GM12892 (cell line): ENCODE measurements at places on chromosomes 16 and 17.

- no peak for DNase-seq
Observed at GRCh38 chr17:76410328-76410965, 26.0 kb downstream of the SPHK1 start.

DNA sequence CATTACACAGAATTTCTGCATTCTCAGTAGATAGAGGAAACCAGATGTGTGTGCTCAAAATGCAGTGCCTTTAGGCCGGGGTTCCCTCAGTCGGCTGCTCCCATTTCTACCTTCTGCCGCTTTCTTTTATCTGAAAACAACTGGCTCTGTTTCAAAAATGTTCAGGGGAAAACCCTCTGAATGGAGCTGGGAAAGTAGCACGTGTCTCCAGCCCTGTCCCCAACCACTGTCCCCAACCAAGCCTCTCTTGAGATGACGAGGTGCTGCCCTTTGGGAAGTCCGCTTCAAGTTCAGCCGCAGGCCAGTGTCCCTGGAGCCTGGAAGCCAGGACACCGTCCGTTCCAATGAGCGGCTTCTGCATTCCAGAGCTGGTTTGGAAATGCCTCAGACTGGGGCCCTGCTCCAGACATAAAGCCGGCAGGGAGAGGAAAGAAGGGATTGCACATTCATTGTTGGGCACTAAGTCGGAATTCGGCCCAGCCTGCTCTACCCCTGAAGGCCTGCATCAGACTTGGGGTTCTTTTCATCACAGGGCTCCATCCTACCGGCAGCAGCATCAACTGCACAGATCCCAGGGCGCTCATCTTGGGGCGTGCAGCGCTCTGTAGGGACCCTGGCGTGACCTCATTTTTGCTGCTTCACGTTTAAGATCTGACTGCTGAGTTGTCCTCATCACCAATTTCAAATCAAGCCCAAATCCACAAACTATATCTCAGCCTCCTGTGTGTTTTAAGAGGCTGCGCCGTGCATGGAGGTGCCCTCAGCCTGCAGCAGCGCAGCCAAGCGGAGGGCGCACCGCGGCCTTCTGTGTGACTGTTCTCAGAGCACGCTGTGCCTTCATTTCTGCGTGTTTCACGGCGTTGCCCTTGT, 111.3 kb downstream of the BANP start:
- no peak for DNase-seq

DNA sequence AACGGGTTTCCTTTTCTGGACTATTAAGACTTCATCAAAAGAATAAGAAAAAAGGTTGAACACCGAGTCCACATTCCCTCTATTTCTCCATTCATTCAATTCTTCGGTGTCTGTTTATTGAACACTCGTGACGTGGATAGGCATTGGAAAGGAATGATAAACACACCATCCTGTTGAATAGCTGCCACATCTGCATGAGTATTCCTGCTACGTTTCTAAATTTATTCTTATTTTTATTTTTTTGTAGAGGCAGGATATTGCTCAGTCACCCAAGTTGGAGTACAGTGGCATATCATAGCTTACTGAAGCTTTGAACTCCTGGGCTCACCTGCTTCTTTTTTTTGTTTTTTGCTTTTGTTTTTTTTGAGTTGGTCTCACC, 80.8 kb upstream of the CIBAR2 start:
- no peak for DNase-seq

- DNase-seq = no peak
Observed at GRCh38 chr16:77408607-77409006, 26.2 kb downstream of the ADAMTS18 start.

DNA sequence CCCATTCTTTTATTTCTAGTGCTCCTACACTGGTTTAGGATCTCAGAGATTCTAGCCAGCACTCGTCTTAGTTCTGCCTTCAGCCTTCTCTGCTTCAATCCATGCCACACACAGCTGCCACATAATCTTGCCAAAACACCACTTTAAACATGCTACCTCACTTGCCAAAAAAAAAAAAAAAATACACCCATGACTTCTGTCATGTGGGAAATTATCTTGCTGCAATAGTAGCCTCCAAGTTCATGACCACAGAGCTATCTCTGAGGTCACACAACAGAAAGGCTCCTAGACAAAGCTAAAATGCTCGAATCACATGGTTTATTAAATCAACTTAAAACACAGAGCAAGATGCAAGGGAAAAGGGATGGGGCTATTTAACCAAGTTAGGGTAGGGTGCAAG, 18.1 kb downstream of the FZD2 start:
- no peak for DNase-seq

DNA sequence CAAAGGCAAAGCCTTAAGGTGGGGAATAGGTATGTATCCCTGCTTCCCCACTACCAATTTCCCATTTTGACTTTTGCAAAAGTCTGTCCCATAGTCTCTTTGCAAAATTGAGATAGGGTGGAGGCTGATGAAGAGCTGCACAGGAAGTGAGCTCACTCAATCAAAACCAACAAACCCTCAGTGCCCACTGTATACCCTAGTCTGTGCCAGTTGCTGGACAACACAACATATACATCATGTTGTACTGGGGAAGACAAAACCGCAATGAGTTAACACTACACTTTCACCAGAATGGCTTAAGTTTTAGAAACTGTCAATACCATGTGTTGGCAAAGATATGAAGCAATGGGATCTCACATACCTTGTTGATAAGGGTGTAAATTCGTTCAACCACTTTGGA, 40.4 kb upstream of the AXIN2 start:
- no peak for DNase-seq

DNA sequence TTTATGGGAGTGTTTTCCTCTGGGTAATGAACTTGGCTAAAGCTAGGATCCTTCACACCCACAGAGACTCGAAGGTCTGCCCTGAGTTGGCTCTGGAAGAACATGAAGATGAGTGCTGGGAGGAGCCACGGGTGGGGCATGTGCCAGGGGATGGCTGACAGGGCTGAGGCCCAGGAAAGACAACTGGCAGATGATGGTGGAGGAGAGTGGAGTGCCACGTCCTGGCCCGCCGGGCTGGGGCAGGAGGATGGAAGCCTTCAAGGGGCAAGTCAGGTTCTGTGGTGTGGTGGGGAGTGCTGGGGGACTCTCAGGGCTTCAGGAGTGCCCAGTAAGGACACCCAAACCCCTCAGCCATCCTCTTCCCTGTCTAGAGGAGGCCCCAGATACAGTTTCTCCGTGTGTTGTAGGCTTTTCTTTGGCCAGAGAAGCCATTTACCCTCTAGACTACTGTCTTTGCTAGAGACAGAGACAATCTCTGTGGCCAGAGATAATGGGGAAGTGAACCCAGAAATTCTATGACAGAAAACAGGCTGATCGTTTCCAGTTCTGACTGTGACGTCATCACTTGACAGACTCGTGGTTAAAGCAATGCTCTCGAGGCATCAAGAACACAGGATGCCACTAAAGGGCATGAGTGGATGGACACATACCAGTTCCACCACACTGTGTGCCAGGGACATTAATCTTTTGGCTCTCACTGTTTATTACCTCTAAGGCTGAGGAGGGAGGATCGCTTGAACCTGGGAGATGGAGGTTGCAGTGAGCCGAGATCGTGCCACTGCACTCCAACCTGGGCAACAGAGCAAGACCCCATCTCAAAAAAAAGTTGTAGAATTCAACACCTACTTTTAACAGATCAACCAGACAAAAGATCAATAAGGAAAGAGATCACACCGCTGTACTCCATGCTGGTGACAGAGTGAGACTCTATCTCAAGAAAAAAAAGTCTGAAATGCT, 18.6 kb upstream of the SLC5A10 start:
- DNase-seq = no peak

GRCh38 chr16:18041864-18042834, 294.4 kb downstream of the NPIPA8 start:
- DNase-seq = no peak

DNA sequence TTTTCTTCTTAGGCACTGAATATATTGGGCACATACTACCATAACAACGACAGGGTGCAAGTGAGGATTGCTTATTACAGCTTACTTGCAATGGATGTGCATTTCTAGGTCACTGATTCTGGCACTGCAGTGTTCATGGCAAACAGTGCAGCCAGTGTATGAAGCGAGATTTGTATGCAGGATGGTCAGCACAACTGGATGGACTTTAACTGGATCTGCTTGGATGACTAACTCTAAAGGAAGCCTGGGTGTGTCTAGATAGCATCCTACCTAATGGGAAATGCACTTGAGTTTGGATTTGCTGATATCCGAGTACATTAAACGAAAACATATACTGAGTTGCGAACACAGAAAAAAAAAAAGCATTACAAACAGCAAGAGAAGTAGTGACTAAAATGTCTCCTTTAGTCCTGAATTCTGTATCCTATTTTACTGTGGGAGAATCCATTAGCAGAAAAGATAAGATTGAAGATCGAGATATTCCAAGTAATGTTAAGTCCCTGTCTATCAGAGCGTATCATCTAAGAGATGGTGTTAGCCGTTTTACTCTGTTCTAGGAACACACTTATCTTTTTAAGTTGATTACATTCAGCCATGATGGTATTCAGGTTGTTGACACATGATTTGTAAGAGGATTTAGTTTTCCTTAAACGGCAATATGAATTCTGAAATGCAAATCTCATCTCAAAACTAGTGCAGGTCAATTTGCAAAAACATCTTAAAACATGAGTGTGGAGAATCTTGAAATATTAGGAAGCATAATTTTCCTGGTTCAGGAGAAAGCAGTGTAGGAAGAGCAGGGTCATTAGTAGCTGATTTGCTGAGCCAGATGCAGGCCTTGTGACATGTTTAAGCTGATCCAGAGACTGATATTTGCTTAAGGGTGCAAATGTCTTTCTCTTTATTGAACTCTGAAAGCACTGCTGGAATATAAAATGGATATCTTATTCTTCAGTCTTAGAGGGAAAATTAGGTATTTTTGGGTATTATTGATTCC, 142.6 kb upstream of the CPHXL start:
- no peak for DNase-seq

- peak; percentile 85 for DNase-seq
Observed at GRCh38 chr17:76000016-76000754, 470 bp upstream of the CDK3 start.

DNA sequence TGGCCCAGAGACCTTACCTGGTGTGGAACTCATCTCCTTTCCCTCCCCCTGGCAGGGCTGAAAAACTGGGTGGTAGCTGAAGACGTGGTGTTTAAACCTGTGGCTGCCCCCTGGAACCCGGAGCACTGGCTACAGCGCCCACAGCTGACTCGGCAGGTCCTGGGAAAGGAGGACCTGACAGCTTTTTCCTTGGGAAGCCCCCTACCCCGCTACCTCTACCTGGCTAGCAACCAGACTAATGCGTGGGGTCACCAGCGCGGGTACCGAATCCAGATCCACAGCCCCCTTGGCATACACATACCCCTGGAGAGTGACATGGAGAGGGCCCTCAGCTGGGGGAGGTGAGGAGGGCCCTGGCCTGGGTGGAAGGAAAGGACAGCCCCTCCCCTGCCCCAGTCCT, 2.0 kb upstream of the AOC3 start:
- DNase-seq = no peak

GRCh38 chr17:27066315-27066714, 227.6 kb upstream of the WSB1 start:
- no peak for DNase-seq

- no peak for DNase-seq
Observed at GRCh38 chr16:638034-638543, 2.0 kb upstream of the METTL26 start.

GRCh38 chr17:12097326-12097725, 76.6 kb downstream of the MAP2K4 start:
- DNase-seq = no peak

DNA sequence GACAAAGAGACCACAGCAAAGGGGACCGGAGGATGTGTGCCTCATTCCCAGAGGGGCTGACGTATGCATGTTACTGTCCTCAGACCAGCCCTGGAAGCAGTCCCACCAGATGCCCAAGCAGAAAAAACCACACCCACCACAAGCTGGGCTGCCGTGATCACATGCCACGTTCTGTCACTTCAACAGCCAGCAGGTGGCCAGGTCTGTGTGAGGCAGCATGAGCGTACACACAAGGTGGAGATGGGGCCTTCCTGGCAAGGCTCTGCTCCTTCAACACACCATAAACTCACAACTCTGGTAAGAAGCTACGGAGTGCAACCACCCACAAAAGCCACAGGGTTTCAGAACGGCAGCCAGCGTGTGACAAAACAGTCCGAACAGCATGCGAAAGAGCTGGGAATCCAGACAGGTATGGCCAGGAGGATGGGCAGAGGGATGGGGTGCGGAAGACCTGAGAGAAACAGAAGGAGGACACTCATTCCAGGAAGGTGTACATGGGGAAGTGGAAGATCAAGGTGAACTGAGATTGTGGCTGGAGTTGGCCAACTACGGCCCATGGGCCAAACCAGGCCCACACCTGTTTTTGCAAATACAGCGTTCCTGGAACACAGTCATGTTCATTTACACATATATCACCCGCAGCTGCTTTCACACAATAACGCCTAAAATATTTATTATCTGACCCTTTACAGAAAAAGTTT, 27.9 kb downstream of the MBTPS1 start:
- peak; percentile 32 for DNase-seq

GRCh38 chr17:9389111-9389527, 186.5 kb downstream of the STX8 start:
- DNase-seq = peak; percentile 32

- no peak for DNase-seq
Observed at GRCh38 chr17:80117491-80118401, 16.4 kb downstream of the GAA start.
